Activated CD8-positive, alpha-beta memory T cell treated with anti-CD3 and anti-CD28 coated beads for 1 hour (primary cell): ENCODE measurements at places on chromosomes 6 and 20.

- no peak for DNase-seq
These were observed 148.9 kb downstream of the CEBPB start for GRCh38 chr20:50339466-50339901.

DNA sequence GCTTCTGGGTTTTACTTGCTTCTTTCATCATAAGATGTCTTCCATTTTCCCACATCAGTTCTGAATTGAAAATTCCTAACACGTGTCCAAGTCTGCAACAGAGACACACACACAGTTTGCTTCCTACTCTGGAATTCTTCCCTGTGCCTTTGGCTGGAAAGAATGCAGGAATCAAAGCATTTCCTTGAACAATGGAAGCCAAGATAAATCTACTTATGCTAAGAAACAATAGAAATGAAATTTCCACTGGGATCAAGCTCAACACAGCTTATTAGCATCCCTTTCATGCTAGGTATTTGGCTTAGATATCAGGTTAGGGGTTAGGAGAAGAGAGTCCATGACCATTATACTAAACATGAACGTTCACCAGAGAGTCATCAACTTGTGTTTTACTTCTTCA is 101.1 kb upstream of the SCAF8 start:
- DNase-seq, result no peak

GRCh38 chr6:169070506-169071176 is 183.0 kb downstream of the THBS2 start:
- DNase-seq, result no peak

GRCh38 chr6:80209430-80209829 is 103.0 kb downstream of the BCKDHB start:
- DNase-seq, result no peak

GRCh38 chr20:56634307-56634706 is 5.2 kb downstream of the TFAP2C start:
- no peak for DNase-seq

- DNase-seq, result no peak
These were observed 2.3 kb downstream of the CCND3 start for GRCh38 chr6:41939176-41939847.

DNA sequence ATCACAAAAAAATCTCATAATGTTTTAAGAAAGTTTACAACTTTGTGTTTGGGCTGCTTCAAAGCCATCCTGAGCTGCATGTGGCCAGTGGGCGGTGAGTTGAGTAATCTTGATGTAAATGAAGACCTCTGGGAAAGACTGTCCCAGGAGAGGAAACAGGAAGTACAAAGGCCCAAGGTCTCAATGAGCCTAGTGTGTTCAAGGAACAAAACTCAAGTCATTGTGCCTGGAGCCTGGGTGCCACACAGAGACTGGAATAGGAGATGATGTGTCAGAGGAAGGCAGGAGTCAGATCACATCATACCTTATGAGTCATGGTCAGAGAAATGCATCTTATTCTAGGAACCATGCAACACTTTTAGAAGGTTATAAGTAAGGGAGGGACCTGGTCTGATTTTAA is 51.5 kb downstream of the COL19A1 start:
- no peak for DNase-seq

DNA sequence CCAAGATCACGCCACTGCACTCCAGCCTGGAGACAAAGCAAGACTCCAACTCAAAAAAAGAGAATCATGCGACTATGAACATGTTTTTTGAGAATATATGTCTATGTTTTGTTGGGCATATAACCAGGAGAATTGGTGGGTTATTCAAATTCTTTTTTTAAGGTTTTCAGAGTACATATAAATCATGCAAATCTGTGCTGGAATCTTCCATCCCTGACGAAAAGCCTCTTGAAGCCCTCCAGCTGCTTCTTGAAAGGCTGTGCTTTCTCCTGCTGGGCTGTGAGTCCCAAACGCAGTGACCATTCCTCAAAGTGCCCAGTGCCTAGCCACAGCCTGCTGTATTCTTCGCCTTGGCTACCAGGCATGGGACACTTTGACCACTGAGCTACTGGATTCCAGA is 9.2 kb upstream of the RAB22A start:
- DNase-seq, result no peak

DNA sequence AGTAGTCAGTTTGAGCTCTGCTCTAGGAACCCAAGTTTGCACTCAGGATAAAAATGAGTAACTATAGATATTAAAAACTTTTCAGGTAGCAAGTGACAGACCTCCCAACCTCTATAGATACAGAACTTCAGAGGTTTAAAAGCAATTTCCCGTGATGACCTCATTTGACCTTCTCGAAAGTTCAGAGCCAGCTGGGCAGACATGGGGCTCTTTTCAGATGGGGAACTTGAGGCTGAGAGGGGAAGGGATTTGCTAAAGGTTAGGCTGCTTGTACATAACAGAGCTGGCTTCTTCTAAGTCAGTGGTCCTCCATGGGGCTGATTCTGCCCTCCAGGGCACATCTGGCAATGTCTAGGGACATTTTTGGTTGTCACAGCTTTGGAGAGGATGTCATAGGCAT is 58.8 kb upstream of the ZNF831 start:
- no peak for DNase-seq

- DNase-seq, result no peak
These were observed 12.1 kb downstream of the SYNGAP1 start for GRCh38 chr6:33431880-33432541.

DNA sequence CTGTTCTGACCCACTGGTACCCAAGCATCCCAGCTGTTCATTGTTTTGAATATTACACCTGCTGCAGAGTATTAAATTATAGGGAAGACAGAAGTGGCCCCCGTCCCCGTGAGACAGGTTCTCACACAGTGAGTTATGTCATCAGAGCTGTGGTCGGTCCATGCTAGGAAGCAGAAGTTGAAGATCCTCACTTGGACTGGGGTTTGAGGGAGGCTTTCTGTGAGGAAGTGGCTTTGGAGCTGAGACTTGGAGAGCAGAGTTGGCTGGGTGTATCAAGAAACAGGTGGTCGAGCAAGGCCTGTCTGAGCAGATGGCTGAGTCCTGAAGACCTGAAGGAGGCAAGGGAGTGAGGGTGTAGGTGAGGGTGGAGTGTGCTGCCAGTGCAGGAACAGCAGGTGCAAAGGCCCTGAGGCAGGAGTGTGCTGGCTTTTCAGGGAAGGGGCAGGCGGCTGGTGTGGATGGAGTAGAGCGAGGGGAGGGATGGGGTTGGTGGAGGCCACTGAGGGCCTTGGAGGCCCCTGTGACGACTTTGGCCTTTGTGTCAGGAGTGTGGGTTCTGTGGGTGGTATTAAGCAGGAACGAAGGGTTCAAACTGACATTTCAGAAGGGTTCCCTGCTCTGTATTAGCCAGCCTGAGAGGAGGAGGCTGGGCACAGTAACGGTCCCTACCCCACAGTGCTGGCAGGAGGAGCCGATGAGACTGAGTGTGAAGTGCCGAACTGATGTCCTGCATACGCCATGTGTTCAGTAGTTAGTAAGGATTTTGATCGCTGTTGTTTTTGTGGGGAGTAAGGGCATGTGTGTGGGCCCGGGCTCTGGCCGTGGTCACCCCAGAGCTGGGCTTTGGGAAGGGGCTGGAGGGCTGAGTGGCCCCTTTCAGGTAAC is 11.8 kb downstream of the SRC start:
- no peak for DNase-seq

DNA sequence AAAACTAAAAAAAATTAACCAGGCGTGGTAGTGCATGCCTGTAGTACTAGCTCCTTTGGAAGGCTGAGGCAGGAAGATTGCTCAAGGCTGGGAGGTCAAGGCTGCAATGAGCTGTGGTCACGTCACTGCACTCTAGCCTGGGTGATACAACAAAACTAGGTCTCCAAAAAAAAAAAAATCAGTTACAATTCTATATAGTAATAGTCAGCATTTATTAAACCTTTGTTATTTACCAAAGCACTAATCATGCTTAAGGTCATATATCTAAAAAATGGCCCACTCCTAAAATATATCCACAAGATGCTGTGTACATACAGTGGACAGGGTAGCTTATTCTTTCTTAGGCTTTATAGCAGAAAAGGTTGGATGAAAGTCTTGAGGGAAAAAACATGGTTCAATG is 152.4 kb downstream of the TFAP2A start:
- DNase-seq, result no peak

DNA sequence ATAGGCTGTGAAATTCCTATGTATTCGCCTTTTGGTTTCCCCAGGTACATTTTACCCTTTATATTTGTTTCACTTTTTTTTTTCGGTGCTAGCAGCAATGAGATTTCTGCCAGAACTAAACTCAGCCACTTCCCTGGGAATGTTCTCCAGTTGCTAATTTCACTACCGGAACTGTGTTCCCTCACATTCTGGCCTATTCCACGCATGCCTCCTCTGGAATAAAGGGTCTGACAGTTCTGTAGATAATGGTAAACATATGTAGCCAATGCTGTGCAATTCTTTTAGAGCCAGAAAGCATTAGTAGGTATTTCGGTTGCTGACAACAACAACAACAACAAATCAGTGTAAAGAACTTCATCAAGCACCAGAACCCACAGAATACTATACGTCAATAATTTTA is 96.1 kb upstream of the TBX18 start:
- no peak for DNase-seq

- DNase-seq, result no peak
These were observed 315.8 kb upstream of the SOX4 start for GRCh38 chr6:21277601-21278374.

DNA sequence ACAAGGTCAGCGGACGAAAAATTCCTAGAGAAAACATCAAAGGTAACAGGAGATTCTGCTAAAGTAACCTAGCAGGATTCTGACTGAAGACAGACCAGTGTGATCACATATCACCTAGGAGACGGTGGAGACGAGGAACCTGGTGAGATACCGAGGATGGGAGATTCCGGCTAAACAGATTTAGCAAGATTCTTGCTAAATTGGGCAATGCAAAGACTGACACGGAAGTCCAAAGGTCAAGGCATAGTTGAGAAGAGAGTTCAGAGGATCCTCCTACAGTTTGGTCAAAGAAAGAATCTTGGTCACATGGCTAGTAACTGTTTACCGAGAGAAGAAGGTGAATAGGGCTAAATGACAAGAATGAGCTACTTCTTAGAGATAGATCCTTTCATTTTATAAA is 61.1 kb downstream of the TMEM170B start:
- no peak for DNase-seq

DNA sequence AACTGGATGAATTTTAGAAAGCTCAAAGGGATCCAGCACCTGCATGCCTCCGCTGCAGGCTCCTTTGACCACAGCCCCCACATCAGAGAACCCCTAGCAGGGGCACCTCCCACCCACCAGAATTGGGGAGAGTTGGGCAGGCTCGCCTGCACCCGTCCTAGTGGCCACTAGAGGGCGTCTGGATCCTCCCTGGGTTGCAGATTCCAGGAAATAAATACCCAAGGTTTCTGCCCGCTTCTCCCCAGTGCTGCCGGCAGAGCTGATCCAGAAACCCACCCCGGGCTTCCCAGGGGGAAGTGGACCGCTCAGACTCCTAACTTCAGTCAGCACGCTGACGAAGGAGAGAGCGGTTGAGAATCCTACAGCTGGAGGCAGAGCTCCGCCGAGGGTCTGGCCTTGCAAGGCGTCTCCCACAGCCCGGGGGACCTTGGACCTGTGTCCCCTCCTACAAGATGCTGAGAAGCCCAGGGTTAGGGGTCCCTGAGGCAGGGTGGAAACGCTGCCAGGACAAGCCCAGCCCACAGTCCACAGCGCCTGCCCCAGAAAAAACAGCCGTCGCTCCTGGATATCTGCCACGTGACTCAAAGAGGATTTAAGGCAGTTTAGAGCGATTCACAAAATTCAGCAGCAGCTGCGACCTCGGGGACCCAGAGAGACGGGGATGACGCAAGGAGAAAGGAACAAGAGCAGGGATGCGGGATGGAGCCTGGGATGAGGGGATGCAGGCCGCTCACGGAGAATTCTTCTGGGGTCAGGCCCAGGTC is 32.6 kb upstream of the PHACTR3 start:
- DNase-seq, result peak; percentile 40

DNA sequence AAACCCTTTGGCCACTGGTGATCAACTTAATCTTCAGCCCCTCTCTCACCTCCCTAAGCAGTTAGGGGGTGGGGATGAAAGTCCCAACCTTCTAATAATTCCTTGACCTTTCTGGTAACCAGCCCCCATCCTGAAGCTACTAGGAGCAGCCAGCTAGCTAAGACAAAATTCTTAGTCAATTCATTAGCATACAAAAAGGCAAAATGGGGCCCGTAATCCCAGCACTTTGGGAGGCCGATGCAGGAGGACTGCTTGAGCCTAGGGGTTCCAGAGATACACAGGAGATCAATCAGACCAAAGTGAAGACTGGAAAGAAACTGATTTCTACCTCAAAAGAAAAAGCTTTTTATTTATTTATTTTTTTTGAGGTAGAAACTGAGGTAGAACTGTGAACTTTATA is 1.8 kb downstream of the ASCC3 start:
- no peak for DNase-seq

DNA sequence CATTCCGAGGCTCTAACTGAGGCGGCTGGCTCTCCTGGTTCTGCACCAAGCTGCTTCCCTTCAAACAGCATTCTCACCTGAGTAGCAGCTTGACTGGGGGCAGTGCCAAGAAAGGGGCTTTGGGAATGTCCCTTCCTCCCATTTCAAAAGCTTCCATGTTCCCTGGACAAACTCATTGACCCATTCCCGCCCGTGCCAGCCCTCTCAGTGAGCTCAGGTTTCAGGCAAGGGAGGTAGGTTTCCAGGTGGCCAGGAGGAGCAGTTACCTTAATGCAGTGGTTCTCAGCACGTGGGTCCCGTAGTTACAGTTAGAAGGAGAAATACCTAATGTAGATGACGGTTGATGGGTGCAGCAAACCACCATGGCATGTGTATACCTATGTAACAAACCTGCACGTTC is 135.2 kb downstream of the ELOVL4 start:
- no peak for DNase-seq

DNA sequence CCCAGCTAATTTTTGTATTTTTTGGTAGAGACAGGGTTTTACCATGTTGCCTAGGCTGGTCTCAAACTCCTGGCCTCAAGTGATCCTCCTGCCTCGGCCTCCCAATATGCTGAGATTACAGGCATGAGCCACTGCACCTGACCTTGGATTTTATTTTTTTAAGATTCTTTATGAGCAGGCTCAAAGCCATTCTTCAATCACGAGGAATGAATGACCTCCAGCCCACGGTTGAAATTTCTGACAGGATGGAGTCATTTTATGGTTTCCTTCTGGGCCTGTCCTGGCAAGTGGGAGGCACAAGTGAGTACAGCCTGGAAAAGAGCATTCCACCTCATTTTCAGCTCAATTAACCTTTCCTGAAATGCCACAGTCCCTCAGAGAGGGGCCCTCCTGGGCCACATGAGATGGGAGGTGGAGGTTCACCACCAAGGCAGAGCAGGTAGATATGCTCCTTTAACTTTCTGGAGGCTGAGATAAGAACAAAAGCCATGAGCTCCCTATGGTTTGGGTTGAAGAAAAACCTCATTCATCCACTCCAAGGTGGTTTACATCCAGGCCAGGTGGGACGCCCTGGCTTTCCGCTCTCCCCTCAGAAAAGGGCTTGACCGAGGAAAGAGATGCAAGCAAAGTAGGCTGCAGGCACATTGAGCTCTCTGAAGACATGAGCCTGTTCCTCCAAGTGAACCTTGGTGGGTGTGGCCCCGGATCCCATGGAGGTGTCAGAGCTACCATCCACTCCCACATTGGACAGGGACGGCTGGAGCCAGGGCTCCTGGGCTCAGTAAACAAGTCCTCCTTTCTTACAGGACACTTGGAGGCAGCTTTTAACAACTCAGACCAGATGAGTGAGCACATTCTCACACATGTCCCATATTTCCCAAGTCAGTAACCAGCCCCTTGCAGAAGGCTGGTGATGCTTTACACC is 208.5 kb upstream of the SSTR4 start:
- DNase-seq, result no peak
